ENCODE measurements at places on chromosomes 6 and 20.

GRCh38 chr6:31453259-31453658 is 44.7 kb upstream of the MICB start:
- DNase-seq = no peak

DNA sequence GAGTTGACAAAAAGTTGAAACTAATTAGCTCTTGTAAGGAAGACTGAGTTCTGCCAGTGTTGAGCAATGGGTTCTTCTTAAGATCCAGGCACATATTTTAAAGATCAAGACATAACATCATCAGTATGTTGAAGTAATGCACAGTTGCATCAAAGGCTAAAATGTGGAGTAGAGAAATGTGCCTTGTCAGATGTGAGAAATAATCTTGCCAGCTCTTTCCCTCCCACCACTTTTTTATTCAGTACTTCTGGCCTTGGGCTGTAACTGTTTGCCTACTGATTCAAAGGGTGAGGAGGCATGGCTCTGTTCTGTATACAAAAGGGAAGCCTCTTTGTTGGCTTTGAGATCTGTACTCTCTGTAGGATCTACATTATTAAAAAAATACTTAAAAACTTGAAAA is 13.1 kb downstream of the PKIB start:
- no peak for DNase-seq

GRCh38 chr6:22748681-22749080 is 179.3 kb downstream of the HDGFL1 start:
- DNase-seq = no peak

- no peak for DNase-seq
Observed at GRCh38 chr6:117615750-117616390, 13.6 kb upstream of the GOPC start.

GRCh38 chr20:37693242-37693634 is 592 bp upstream of the CTNNBL1 start:
- DNase-seq = no peak

GRCh38 chr6:11427723-11428245 is 109.8 kb upstream of the TMEM170B start:
- DNase-seq = no peak

- no peak for DNase-seq
Observed at GRCh38 chr6:163250116-163250515, 164.4 kb upstream of the QKI start.

DNA sequence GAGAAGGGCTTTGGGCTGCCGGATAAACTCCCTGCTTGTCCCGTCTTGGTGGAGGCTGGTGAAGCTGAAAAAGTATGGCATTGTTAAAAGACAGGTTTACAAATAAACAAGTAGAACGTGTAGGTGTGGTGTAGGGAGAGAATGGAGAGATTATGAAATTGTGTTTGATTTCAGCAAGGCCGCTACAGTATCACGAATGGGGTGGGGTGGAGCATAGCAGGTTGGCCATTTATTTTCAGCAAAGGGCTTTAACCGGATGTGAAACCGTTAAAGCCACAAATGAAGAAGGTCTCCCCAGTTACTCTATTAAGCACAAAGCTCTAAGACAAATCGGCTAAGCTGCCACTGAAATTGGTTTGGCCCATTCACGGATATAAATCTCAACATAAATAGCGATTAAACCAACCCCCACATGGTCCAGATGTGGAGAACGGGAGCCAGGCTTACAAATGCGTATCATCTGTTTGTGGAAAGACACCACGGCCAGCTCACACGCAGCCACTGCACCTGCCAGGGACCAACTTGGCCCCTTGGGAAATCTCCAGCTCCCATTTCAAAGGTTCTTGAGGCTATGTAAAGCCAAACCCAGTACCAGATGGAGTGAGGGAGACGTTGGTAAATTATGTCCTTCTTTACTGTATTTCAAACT is 94.0 kb downstream of the ZMYND8 start:
- no peak for DNase-seq

All from T-helper 1 cell (primary cell).